Fibroblast of the aortic adventitia (primary cell): ENCODE measurements at places on chromosomes 16 and 17. TPM values are rescaled to one million over a fixed set of nuclear protein-coding genes. Genes with fewer than 3 reads are reported as not detected.

GRCh38 chr17:62780269-62780668, 27.8 kb downstream of the MARCHF10 start:
- no peak for DNase-seq

GRCh38 chr17:47763913-47764582, 31.0 kb downstream of the TBX21 start:
- no peak for DNase-seq

The ELAC2 gene
- total RNA-seq: 13.2 and 60.6 TPM in 2 replicates

The TEKT3 gene
- 0.63 TPM in 1 of 2 replicates, not detected in the other for total RNA-seq

The MEOX1 gene
- not detected in 2 replicates for total RNA-seq

GRCh38 chr17:58215685-58216084, 3.4 kb downstream of the MKS1 start:
- DNase-seq: no peak

DNA sequence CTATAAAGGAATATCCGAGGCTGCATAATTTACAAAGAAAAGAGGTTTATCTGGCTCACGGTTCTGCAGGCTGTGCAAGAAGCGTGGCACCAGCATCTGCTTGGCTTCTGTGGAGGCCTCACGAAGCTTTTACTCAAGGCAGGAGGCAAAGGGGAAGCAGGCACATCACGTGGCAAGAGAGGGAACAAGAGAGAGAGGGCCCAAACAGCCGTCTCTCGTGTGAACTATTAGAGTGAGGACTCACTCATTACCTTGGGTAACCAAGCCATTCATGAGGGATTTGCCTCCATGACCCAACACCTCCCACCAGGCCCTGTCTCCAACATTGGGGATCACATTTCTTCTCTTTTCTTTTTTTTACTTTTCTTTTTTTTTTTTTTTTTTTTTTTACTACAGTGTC, 7.5 kb upstream of the ALKBH5 start:
- DNase-seq: no peak
